Naive thymus-derived CD8-positive, alpha-beta T cell (primary cell): ENCODE measurements at places on chromosomes 2 and 18.

DNA sequence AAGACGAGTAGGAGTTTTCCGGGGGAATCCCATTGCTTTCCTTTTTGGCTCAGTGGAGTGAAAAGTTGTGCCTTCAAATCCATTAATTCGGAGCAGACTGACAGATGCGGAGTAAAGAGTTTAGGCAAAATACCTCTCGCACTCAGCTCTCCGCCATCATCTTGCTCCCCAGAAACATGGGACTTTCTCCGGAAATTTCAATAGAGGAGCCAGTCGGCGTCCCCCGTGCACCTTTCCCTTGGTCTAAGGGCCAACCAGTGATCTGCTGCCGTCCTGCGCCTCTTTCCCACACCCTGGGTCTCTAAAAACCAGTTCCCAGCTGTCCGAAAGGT, 318 bp downstream of the TYW5 start:
- H3K27me3 ChIP-seq = no peaks in the 10 kb centered on the region
- peak overlapping the region; percentile 94 for H3K27ac ChIP-seq
- H3K4me3 ChIP-seq = peak overlapping the region; percentile 97
- DNase-seq = no peak

DNA sequence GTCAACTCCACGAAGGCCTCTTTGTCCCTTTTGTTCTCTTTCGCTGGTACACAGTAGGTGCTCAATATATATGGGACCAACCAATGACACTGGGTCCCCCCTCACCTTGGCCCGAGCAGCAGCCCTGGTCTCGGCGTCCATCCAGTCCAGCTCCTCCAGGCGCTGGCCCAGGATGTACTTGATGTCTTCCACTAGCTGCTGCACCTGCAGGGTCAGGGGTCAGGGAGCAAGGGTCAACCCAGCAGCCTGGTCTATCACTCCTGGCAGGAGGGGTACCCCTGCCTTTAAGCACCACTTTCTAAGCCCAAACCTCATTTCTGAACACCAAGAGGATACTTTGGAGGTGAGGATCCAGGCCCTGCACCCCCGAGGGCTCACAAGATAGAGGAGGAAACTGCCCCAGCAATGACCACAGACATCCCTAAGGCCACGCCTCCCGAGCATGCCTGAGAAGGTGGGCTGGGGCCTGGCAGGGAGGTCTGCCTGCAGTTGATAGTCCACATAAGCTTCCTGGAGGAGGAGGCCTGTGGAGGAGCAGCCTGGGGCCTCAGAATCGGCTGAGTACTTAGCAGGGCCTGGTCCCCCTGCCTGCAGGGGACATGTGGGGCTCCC, 4.2 kb downstream of the ECEL1 start:
- H3K27me3 ChIP-seq = peaks cover 25% of the 10 kb centered on the region
- H3K36me3 ChIP-seq = no peaks in the 10 kb centered on the region
- H3K4me3 ChIP-seq = no peak overlapping the region
- no peak overlapping the region for H3K27ac ChIP-seq

GRCh38 chr2:217789736-217790181, 213.0 kb downstream of the TNS1 start:
- H3K27me3 ChIP-seq = peaks cover 1% of the 10 kb centered on the region
- H3K27ac ChIP-seq = peak overlapping the region; percentile 71
- H3K4me3 ChIP-seq = peak overlapping the region; percentile 89
- DNase-seq = no peak
- H3K4me1 ChIP-seq = peaks cover 38% of the 10 kb centered on the region
- no peaks in the 10 kb centered on the region for H3K36me3 ChIP-seq

- H3K36me3 ChIP-seq = peaks cover 4% of the 10 kb centered on the region
- H3K4me1 ChIP-seq = peaks cover 18% of the 10 kb centered on the region
- H3K4me3 ChIP-seq = peak overlapping the region; percentile 75
These were observed 777 bp downstream of the GALNT3 start for GRCh38 chr2:165793161-165793778.

DNA sequence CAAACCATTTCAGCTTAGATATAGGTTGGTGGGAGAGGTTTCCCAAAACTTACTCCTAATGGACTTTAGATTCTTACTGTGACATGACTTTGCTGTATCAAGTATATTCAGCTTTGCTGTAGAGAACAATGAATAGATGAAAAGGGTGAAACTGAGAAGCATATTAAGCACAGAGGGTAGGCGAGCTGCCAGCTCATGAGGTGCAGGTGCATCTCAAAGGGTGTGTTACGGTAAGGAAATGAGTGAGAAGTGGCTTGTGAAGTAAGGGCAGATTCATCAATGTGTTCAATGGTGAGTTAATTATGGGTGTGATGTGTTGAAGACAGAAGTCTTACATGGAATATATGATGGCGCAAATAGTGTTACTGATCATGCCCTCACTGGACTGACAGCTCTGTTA, 49.3 kb downstream of the CD8B2 start:
- DNase-seq = no peak
- no peaks in the 10 kb centered on the region for H3K36me3 ChIP-seq
- peaks cover 2% of the 10 kb centered on the region for H3K4me1 ChIP-seq
- H3K27me3 ChIP-seq = peaks cover 1% of the 10 kb centered on the region

DNA sequence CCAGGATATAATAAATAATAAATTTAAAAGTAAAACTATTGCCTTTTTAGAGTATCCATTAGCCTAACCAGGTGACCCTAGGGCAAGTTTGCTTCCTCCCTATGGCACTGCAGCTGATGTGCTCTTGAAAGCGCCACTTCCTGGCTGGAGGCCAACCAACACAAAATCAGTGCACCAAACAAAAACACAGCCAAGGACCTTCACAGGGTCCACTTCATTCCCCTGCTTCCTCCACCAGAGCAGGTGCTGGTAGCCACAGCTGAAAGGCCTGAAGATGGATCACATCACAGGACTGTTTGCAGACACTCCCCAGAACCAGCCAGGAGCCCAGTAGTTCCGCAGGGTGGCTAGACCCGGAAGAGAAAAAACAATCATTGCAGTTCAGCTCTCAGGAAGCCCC, 108.8 kb downstream of the TWIST2 start:
- H3K27me3 ChIP-seq = peaks cover 13% of the 10 kb centered on the region
- H3K4me1 ChIP-seq = no peaks in the 10 kb centered on the region
- no peak overlapping the region for H3K4me3 ChIP-seq
- no peak for DNase-seq
- no peaks in the 10 kb centered on the region for H3K36me3 ChIP-seq

- no peak overlapping the region for H3K27ac ChIP-seq
- no peaks in the 10 kb centered on the region for H3K36me3 ChIP-seq
- no peak overlapping the region for H3K4me3 ChIP-seq
- H3K27me3 ChIP-seq = no peaks in the 10 kb centered on the region
- DNase-seq = no peak
These were observed 171.1 kb upstream of the MC4R start for GRCh38 chr18:60543646-60544045.

GRCh38 chr2:198595721-198596120, 791.3 kb downstream of the PLCL1 start:
- no peak overlapping the region for H3K27ac ChIP-seq
- no peak overlapping the region for H3K4me3 ChIP-seq
- peaks cover 3% of the 10 kb centered on the region for H3K27me3 ChIP-seq
- H3K36me3 ChIP-seq = no peaks in the 10 kb centered on the region

DNA sequence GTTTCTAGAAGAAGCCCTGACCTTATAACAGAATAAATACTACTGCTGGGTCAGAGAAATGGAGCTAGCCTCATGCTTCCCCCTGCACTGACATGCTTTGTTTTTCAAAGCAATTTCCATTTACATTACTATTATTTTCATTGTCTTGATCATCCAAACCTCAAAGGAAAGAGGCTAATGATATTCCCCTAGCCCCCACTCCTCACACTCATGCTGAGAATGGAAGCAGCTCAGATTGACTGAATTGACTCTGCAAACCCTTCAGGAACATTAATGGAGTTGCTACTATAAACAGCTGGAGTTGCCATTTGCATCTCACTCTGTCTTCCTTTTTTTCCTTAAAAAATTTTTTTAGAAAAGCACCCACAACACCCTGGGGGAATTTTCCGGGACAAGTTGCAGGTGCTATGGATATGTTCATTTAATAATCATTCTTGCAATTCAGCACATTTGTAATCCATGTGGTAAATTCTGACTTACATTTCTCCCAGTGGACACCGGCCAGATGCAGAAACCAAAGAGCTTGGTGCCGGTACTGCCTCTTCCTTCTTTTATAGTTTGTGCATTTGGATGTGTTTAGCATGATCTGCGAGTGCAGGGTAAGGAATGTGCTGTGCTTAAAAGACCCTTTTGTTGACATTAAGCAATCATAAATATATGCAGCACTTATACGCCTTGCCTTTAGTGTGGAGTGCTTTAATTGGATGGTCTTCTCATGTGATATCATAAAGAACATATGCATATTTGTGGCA, 103.3 kb upstream of the OSR1 start:
- no peak for DNase-seq
- no peak overlapping the region for H3K27ac ChIP-seq
- no peaks in the 10 kb centered on the region for H3K36me3 ChIP-seq
- no peaks in the 10 kb centered on the region for H3K4me1 ChIP-seq
- no peak overlapping the region for H3K4me3 ChIP-seq
- peaks cover 34% of the 10 kb centered on the region for H3K27me3 ChIP-seq

GRCh38 chr2:195313962-195314361, 343.1 kb upstream of the SLC39A10 start:
- no peaks in the 10 kb centered on the region for H3K27me3 ChIP-seq
- no peak overlapping the region for H3K4me3 ChIP-seq
- H3K4me1 ChIP-seq = peaks cover 7% of the 10 kb centered on the region

GRCh38 chr2:232889876-232890401, 19.9 kb downstream of the SNORC start:
- no peak for DNase-seq
- H3K4me3 ChIP-seq = no peak overlapping the region
- no peak overlapping the region for H3K27ac ChIP-seq
- H3K4me1 ChIP-seq = no peaks in the 10 kb centered on the region

DNA sequence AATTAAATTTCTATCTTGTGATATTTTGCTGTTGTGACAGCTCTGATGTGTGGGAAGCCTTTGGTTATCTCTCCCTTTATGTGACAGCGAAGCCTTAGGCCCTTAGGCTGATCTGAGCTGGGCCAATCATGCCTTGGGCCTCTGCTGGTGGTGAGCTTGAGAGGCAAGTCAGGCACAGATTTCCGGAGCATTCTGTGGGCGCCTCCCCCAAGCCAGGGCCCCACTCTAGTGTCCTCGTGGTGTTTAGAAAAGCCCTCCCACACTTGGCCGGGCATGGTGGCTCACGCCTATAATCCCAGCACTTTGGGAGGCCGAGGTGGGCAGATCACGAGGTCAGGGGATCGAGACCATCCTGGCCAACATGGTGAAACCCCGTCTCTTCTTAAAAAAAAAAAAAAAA, 239.8 kb downstream of the SH3RF3 start:
- H3K36me3 ChIP-seq = peaks cover 18% of the 10 kb centered on the region
- DNase-seq = no peak
- no peak overlapping the region for H3K27ac ChIP-seq
- no peak overlapping the region for H3K4me3 ChIP-seq
- H3K4me1 ChIP-seq = peaks cover 7% of the 10 kb centered on the region

DNA sequence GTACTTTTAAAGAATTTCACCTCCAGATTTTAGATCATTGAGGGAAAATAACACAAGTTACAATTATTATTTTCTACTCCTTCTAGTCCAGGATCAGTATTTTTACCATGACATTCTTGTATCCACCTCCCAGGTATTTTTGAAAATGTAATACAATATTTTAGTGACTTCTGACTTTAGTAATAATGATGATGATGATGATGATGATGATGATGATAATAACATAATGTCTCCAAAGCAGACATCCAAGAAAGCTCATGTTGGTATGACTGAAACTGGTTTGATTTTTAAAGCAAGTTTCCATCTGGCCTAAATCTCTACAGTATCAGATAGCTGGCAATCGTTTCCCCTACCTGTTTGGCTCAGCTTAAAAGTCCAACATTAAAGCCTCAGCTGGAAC, 140.0 kb upstream of the GULP1 start:
- H3K27me3 ChIP-seq = no peaks in the 10 kb centered on the region
- no peaks in the 10 kb centered on the region for H3K4me1 ChIP-seq
- no peak overlapping the region for H3K4me3 ChIP-seq
- H3K36me3 ChIP-seq = no peaks in the 10 kb centered on the region

- no peak overlapping the region for H3K4me3 ChIP-seq
- peaks cover 5% of the 10 kb centered on the region for H3K36me3 ChIP-seq
- DNase-seq = no peak
- H3K4me1 ChIP-seq = peaks cover 38% of the 10 kb centered on the region
- H3K27ac ChIP-seq = no peak overlapping the region
These were observed 163.4 kb upstream of the NOSTRIN start for GRCh38 chr2:168639018-168639417.

DNA sequence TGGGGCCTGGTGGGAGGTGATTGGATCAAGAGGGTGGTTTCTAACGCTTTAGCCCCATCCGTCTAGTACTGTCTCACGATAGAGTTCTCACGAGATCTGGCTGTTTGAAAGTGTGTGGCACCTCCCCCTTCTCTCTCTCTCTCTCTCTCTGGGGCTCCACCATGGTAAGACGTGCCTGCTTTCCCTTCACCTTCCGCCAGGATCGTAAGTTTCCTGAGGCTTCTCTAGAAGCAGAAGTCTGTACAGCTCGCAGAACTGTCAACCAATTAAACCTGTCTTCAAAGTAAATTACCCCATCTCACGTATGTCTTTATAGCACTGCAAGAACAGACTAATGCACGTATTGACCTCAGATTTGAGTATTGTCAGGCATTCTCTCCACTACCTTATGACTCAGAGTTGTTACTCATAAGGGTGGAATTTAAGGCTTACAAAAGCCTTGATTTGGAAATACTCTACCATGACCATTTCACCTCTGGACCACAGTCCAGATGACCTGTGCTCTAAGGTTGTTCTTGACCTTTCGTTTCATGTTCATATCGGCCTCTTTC, 99.5 kb upstream of the AGAP1 start:
- peaks cover 15% of the 10 kb centered on the region for H3K4me1 ChIP-seq
- H3K36me3 ChIP-seq = no peaks in the 10 kb centered on the region
- H3K27me3 ChIP-seq = peaks cover 25% of the 10 kb centered on the region
- no peak overlapping the region for H3K27ac ChIP-seq
- H3K4me3 ChIP-seq = no peak overlapping the region
- DNase-seq = no peak

- peaks cover 6% of the 10 kb centered on the region for H3K27me3 ChIP-seq
- DNase-seq = no peak
- no peak overlapping the region for H3K4me3 ChIP-seq
- no peak overlapping the region for H3K27ac ChIP-seq
These were observed 88.7 kb downstream of the NEDD4L start for GRCh38 chr18:58132595-58133261.

- H3K36me3 ChIP-seq = peaks cover 7% of the 10 kb centered on the region
- no peak for DNase-seq
- H3K4me1 ChIP-seq = peaks cover 2% of the 10 kb centered on the region
- H3K27me3 ChIP-seq = peaks cover 19% of the 10 kb centered on the region
- no peak overlapping the region for H3K27ac ChIP-seq
- no peak overlapping the region for H3K4me3 ChIP-seq
These were observed 34.4 kb downstream of the TEX51 start for GRCh38 chr2:126932966-126933710.

GRCh38 chr2:105739944-105740530, 4.7 kb upstream of the NCK2 start:
- no peaks in the 10 kb centered on the region for H3K27me3 ChIP-seq
- peak overlapping the region; percentile 72 for H3K4me3 ChIP-seq
- peaks cover 82% of the 10 kb centered on the region for H3K4me1 ChIP-seq
- DNase-seq = no peak
- H3K36me3 ChIP-seq = no peaks in the 10 kb centered on the region
